ENCODE measurements at places on chromosomes 3 and 15. TPM values are rescaled to one million over a fixed set of nuclear protein-coding genes. Genes with fewer than 3 reads are reported as not detected.

The NR2E3 gene
- 0.20 TPM for total RNA-seq

- DNase-seq: no peak
These were observed 574.8 kb downstream of the CADM2 start for GRCh38 chr3:85533586-85533985.

The GOLGA8S gene
- total RNA-seq: not detected

The LEKR1 gene
- 0.60 TPM for total RNA-seq

- no peak for DNase-seq
These were observed 237.5 kb upstream of the EPHA6 start for GRCh38 chr3:96576935-96577334.

GRCh38 chr15:85621094-85621493 lies 173.6 kb downstream of the KLHL25 start:
- no peak for DNase-seq

DNA sequence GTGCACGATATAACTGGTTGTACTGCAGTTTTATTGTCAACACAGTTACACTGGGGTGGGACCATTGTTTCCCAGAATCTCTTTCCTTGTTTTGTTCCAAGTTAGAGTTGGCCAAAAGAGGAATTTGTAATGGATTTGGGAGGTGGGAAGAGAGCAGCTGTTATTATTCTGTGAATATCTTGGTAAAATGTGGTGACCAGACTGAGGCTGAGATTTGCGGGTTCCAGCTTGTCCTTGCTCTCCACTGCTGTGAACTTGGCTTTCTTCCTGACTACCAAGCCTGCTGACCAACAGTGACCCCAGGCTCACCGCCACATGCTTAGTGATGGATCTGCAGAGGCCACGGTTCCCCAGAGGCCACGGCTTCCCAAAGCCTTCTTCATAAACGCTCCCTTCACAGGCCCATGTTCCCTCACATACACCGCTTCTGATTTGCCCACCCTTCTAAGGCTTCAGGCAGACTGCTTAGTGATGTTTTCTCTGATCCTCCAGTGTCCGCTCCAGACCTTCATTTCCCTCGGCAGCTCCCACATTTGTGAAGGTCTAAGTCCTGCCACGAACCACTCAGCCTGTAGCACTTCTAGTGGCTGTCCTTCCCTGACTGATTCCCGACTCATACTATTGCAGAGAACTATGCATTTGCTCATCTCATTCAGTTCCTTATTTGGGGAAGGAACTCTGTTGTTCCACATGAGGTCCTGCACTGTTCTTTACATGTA lies 525.5 kb upstream of the RGMA start:
- DNase-seq: no peak

The CA12 gene
- total RNA-seq: 0.22 TPM

The PODXL2 gene
- total RNA-seq: 1.3 TPM

The P2RY14 gene
- not detected for total RNA-seq

GRCh38 chr3:180690061-180690460 lies 10.8 kb upstream of the CCDC39 start:
- DNase-seq: no peak

The CPNE4 gene
- total RNA-seq: not detected

GRCh38 chr15:68407886-68408881 lies 23.8 kb downstream of the ITGA11 start:
- DNase-seq: no peak

- no peak for DNase-seq
These were observed 28.2 kb downstream of the CHD2 start for GRCh38 chr15:92928225-92928750.

- DNase-seq: no peak
These were observed 692 bp downstream of the SCAANT1 start for GRCh38 chr3:63911509-63911872.

DNA sequence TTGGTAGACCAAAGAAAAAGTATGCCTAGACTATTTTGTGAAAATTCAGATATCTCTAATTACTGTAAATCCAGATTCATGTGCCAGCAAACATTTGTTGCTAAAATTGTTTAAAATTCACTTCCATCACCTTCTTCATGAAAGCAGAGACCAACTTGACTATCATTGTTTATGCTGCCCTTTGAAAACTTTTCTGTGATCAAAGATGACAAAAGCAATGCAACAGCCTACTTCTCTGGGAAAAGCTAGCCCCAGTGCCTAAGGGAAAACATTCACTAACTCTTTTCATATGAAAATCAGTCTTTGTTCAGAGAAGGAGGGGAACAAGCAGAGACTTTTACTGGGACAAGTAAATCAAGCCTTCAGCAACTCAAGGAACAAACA lies 178.0 kb upstream of the P2RY1 start:
- DNase-seq: no peak

DNA sequence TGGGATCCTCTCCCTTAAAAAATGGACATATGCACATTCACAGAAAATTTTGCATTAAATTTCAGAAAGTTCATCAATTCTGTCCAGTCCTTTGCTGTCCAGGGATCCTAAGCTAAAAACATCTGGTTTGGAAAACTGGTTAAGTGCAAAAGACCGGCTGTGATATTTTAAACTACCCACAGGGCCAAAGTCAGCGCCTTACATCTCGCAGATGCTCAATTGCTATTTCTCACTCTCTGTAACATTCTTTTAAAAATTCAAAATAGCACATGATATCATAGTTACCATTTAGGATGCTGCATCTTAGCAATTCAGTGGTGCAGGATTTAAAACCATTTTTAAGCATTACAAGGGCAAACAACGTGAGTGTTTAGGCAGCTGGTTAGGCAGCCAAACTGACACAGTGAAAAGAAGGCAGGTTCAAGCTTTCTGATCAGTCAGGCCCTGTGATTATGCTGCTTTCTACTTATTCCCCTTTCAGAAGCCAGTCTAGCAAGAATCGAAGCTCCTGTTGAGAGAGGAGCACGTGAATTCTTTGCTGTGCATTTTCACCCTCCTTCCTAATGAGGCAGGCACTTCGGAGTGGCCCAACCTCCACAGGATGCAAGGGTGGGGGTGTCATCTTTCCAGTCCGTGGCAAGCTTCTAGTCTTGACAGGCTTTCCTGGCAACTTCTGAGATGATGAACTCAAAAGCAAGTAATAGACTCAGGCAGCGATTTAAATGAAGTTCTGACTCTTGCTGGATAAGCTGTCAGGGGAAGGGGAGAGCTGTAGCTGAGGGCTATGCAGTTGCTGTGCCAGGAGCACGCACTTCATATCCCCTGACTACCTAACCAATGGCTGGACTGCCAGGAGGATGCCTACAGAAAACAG lies 8.8 kb downstream of the PRICKLE2 start:
- peak; percentile 66 for DNase-seq

DNA sequence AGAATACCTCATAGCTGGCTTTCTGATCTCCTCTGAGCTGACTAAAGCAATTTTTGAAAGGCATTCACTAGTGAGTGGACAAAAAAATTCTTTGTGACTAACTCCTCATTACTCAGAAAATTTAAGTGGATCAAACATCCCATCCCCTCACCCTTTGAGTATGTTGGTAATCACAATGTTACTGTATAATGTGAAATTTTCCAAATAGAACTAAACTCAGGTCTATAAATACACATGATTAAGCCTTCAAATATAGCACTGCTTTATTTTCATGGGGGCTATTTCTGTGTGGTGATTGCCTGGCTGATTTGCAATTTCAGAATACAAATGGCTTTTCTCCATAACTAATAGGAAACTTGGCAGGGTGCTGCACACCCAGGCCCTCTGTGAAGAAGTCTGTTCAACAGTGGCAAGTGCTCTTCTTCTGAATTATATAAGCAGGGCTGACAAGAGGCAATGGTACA lies 45.9 kb upstream of the ACTC1 start:
- no peak for DNase-seq

The PLSCR5 gene
- not detected for total RNA-seq

The HIGD2B gene
- total RNA-seq: under 0.01 TPM

The SHC4 gene
- total RNA-seq: 0.22 TPM

The PIERCE2 gene
- 0.87 TPM for total RNA-seq

- peak; percentile 79 for DNase-seq
These were observed 81.9 kb upstream of the PLXND1 start for GRCh38 chr3:129688271-129688895.

DNA sequence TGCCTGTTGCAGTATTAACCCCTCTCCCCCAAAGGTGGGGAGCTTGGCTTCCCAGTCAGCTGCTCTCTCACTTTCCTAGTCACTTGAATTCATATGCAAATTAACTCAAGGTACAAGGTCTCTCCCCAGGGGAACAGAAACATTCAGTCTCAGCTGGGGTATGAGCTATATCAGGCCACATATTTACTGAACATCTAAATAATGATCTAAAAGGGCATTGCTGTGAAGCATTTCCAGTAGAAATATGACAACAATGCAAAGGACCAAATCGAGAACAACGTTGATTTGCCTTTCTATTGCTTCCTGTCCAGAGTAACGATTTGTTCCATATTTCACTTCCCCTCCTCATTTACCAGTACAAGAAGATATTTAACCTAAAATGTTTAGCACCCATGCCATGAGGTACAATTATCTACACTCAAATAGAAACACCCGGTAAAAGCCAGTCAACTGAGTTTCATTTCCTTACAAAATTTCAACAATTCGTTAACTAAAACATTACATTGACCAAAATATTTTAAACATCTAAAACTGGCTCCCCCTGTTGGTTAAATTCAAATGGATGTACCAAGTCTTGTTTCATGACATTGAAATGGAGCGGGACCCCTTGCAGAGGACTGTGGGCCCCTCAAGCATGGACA lies 36.5 kb upstream of the KLHL6 start:
- DNase-seq: peak; percentile 21

The SLC35G2 gene
- 24.2 TPM for total RNA-seq

- no peak for DNase-seq
These were observed 40.3 kb downstream of the COPS2 start for GRCh38 chr15:49115062-49115461.

- DNase-seq: no peak
These were observed 162.0 kb upstream of the STT3B start for GRCh38 chr3:31370681-31371080.

DNA sequence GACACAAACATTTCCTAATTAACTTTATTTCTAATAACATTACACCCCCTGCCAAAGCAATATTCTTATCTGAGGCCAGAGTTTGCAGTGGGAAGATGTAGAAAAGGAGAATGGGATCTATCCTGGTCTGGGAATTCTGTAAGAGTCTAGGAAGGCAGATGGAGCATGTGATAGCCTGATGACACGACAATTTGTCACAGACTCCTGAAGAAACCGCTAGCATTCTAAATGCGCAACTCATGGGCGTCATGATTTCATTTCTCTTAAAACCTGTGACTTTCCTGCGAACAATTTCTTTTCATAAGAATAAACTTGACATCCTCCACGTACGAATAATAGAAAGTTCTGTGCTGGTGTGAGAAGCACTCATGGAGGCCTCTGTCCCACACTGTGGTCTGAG lies 72.9 kb upstream of the ATP10A start:
- DNase-seq: no peak

DNA sequence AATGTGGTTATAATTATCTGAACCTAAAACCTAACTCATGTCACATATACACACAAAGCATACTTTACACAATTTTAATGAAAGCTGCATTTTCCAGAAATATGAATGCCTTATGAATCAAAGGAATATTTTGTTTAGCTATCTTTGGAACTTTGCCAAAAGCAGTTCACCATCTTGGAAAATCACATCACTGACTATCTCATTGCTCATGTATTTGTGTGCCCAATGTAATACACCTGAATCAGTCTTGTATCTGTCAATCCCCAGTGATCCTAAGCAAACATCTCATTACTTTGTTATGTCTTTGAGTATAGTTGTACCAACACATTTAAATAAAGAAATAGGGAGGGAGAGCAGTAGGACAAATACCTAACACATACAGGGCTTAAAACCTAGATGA lies 15.6 kb upstream of the CD47 start:
- no peak for DNase-seq

The GUCA1C gene
- not detected for total RNA-seq

The KCNMB2 gene
- total RNA-seq: not detected

GRCh38 chr3:32698506-32698905 lies 13.5 kb downstream of the CNOT10 start:
- DNase-seq: no peak

The EAF1 gene
- total RNA-seq: 12.0 TPM

GRCh38 chr3:184257083-184257915 lies 4.1 kb downstream of the CAMK2N2 start:
- no peak for DNase-seq

- no peak for DNase-seq
These were observed 7.1 kb upstream of the ACAD9 start for GRCh38 chr3:128872282-128872681.

DNA sequence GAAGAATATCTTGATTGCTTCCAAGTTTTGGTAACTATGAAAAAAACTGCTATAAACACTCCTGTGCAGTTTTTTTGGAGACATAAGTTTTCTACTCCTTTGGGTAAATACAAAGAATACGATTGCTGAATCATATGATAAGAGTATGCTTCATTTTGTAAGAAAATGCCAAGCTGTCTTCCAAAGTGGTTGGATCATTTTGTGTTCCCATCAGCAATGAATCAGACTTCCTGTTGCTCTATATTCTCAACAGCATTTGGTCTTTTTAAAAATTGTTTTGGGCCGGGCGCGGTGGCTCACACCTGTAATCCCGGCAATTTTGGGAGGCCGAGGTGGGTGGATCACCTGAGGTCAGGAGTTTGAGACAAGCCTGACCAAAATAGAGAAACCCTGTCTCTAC lies 14.5 kb downstream of the BTD start:
- DNase-seq: peak; percentile 63
